ENCODE measurements at places on chromosomes 16 and 17.

- DNase-seq = no peak
Measured at GRCh38 chr17:63455417-63455816, 9.3 kb upstream of the CYB561 start.

- no peak for DNase-seq
Measured at GRCh38 chr16:70523743-70524398, at the start of gene SF3B3. TSS of gene SF3B3 (plus strand) at chr16:70523816. CDS start at chr16:70526657, 2,841 bp downstream.

- DNase-seq = no peak
Measured at GRCh38 chr17:62986549-62986948, 20.5 kb downstream of the TANC2 start.

- no peak for DNase-seq
Measured at GRCh38 chr16:57427307-57427706, 19.9 kb downstream of the CIAPIN1 start.

GRCh38 chr16:64211331-64211730, 910.5 kb downstream of the CDH11 start:
- DNase-seq = no peak

DNA sequence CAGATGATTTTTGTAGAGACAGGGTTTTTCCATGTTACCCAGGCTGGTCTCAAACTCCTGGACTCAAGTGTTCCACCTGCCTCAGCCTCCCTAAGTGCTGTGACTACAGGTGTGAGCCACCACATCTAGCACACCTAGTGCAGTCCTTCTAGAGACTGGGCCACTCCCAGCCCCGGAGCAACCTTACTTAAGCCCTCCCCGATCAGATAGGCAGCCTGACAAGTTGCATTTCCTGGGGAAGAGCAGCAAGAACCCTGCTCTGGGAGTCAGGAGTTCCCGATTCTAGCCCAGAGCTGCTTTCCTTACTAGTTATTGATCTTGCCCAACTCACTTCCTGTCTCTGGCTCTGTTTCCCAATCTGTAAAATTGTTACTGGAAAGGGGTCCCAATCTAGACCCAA, 7.0 kb upstream of the NAGLU start:
- DNase-seq = no peak

DNA sequence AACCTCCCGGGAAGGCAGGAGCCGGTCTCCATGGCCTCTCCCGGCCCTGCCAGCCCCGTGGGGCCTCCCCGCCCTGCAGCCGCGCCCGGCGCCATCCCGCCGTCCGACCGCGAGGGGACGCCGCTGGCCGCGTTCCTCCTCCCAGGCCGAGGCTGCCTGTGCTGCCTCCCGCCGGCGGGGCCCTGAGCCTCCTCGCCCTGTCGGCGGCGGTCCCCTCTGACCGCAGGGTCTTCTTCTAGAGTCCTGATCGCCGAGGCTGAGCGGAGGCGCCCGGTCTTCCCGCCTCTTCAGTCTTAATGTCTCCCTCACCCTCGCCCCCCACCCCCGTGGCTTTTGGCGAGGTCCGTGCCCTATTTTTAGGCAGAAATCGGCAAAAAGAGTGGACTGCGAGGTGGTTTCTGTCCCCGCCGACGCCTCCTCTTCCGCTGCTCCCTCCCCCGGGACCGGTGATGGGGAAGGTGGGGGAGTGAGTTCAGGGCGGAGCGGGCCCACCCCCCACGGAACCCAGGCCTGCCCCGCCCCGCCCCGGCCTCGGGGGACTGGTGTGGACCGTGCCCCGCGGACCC, 794 bp upstream of the CPNE7 start:
- DNase-seq = no peak

DNA sequence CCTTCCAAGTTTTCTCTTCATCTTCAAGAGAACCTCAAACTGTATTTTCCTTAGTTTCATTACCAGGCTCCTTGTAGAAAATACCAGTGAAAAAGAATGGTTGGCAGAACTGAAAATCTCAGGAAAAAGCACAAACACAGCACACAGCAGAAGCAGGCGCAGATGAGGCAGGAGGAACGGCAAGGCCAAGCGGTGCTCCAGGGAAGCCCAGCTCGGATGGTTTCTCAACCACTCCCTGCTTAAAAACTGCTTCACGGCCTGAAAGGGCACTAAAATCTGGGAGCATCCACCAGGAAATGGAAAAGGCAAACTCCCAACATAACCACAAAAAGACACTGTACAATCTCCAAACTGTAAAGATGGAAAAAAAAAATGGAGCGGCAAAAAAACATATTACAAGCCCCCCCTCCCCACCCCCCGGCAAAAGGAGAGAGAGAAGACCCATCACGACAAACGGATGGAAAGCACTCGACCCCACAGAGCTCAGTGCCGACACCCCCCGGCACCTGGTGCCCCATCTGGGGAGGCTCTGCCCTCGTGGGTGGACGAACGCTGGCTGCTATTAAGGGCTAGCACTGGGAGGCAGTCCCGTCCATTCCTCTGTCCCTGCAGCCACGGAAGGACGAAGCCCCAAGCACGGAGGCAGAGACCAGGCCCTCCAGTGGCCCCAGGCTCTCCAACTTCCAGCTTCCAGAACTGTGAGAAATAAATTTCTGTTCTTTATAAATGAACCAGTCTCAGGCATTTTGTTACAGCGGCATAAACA, 127.5 kb downstream of the ZNF778 start:
- DNase-seq = no peak

DNA sequence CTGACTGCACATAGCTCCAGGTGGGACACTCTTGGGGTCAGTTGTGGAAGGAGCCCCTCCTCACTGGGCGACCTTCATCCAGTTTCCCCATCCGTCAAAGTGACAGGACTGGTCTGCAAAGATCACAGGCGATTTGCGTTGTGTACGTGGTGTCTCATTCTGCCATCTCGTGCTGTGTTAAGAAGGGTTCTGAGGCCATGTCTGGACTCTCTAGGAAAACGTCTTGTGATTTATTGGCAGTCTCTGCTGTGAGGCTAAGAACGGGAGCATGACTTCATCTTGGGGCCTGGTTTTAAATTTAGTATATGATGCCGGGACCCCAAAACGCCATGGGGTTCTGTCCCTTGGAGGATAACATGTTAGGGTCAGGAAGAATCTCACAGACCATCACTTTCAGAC, 65.2 kb upstream of the CIBAR2 start:
- DNase-seq = no peak

DNA sequence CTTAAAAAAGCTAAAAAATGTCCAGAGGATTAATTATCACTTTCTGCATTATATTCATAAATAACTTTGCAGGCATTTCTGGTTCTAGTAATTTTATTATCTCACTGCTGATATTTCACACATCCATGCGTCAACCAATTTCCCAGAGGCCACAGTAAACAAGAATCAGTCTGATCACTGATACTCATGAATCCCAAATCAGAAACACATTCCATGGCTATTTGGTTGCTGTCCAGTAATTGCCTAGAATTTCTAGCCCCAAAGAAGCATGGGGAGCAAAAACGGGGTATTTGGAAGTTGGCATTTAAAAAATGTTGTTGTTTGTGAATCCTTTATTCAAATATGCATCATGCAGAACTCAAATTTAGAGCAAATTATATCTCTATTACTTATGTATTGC, 244.8 kb downstream of the CDH8 start:
- DNase-seq = no peak

All from retinal pigment epithelial cell (primary cell).